ENCODE measurements at places on chromosomes 6 and 20.

GRCh38 chr6:3742076-3742425 lies 9.5 kb downstream of the PXDC1 start:
- no peak for DNase-seq

DNA sequence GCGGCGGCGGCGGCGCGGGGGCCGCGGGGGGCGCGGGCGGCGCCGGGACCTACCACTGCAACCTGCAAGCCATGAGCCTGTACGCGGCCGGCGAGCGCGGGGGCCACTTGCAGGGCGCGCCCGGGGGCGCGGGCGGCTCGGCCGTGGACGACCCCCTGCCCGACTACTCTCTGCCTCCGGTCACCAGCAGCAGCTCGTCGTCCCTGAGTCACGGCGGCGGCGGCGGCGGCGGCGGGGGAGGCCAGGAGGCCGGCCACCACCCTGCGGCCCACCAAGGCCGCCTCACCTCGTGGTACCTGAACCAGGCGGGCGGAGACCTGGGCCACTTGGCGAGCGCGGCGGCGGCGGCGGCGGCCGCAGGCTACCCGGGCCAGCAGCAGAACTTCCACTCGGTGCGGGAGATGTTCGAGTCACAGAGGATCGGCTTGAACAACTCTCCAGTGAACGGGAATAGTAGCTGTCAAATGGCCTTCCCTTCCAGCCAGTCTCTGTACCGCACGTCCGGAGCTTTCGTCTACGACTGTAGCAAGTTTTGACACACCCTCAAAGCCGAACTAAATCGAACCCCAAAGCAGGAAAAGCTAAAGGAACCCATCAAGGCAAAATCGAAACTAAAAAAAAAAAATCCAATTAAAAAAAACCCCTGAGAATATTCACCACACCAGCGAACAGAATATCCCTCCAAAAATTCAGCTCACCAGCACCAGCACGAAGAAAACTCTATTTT lies 2.0 kb downstream of the FOXC1 start:
- no peak for DNase-seq

- no peak for DNase-seq
Measured at GRCh38 chr6:90005048-90005827, 111.0 kb downstream of the GJA10 start.

- DNase-seq, result no peak
Measured at GRCh38 chr20:16488616-16489015, 84.6 kb downstream of the KIF16B start.

- DNase-seq, result no peak
Measured at GRCh38 chr6:161091972-161092701, 100.6 kb downstream of the MAP3K4 start.

- DNase-seq, result no peak
Measured at GRCh38 chr6:1761477-1761877, 151.8 kb downstream of the FOXC1 start.

GRCh38 chr6:155418017-155418761 lies 37.5 kb downstream of the NOX3 start:
- peak; percentile 30 for DNase-seq

- no peak for DNase-seq
Measured at GRCh38 chr6:109397020-109397419, 14.8 kb upstream of the CD164 start.

DNA sequence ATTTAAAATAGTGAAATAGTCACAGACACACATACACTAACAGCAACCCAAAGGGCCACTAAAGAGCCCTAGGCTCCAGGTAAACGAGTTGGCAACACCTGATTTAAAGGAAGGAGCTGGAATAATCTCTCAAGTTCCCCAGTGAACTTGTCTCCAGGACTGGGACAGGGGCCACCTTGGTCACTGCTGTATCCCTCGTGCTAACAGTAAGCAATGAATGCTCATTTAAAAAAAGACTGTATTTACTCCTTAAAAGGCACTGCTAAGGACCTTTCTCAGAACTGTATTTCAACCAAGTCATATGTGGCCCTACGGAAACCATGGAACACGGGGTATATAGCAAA lies 1.3 kb downstream of the DIDO1 start:
- no peak for DNase-seq

GRCh38 chr20:48302149-48302548 lies 516.9 kb upstream of the SULF2 start:
- no peak for DNase-seq

- no peak for DNase-seq
Measured at GRCh38 chr6:43311666-43312065, 3.0 kb upstream of the CRIP3 start.

GRCh38 chr6:119158057-119158848 lies 79.8 kb upstream of the FAM184A start:
- DNase-seq, result no peak

DNA sequence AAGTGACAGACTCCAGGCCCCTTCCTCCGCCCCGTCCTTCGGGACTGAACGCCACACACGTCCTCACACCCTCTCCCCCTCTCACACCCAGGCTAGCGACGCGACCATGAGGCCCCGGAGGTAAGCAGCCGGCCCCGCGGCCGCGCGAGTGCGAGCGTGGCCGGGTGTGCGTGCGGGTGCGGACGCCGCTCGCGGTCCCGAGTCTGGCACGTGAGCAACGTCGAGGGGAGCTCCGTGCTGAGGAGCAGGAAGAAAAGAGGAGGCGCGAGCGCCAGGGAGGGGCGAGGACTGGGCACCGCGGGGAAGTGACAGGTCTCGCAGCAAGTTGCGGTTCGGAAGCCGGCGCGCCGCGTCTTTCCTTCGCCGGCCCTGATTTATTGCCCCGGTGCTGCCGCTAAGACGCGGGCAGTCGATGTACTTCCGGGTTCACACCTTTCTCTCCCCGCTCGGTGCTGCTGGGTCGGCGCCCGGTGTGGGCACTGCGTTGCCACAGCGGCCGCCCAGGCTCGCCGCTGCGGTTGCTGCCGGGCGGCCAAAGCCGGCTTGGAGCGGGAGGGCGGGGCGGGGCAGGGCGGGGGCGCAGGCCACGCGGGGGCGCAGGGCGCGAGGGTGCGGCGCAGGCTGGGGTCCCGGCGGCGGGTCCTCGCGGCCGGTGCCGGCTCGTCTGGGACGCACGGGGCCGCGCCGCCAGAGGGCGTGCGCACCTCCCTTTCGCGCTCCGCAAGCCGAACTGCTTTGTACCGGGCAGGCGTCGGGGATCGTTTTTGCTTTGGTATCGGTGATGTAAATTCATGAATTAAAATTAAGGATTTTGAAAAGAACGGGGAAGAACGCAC lies 15.8 kb upstream of the LIN28B start:
- DNase-seq, result no peak

DNA sequence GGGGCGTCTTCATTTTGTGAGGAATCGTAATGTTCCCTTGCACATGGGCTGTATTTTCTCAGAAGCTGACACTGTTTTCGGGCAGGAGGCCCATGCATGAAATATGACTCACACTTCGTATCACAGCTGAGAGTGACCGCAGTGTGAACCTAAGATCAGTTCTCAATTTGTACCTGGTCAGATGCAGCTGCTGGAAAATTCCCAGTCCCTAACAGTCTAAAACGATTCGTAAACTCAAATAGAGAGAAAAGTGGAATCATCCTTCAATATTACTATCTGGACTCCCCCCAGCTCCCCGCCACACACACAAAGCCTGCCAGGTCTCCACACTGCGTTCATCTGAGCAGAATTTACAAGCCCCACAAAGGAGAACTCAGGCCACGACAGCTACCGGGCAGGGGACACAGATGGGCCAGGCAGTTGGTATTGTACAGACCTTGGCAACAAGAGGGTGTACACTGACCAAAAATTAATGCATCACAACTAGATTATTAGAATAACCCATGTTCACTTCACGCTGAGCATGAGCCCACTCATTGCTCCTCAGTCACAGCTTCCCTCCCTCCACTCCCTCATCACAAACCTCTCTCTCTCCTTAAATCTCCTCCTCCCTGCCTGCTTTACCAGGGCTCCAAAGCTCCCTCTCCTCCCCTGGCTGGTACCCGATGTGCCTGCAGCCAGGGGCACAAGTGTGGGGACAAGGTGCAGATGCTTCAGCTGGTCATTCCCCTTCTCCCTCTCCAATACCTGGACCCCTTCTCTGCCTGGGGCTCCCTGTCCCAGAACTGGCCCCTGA lies 488.4 kb downstream of the PREX1 start:
- no peak for DNase-seq

- no peak for DNase-seq
Measured at GRCh38 chr6:64930681-64931080, 776.3 kb downstream of the EYS start.

DNA sequence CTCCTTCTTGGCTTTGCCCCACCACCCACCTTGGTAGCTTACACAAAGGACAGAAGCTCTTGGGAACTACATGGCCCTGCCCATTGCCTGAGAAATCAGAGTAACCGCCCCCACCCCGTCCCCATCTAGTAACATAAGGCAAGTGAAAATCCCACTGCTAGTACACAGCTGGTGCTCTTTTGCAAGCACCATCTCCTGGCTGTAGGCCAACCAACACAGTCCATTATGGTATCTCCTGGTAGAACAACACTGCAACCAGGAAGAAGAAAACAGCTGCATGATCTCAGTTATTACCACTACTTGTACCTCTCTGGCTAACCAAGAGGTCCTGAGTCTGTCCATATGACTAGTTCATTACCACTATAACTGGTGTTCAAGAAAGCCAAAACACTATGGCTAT lies 841.1 kb upstream of the MANEA start:
- no peak for DNase-seq

DNA sequence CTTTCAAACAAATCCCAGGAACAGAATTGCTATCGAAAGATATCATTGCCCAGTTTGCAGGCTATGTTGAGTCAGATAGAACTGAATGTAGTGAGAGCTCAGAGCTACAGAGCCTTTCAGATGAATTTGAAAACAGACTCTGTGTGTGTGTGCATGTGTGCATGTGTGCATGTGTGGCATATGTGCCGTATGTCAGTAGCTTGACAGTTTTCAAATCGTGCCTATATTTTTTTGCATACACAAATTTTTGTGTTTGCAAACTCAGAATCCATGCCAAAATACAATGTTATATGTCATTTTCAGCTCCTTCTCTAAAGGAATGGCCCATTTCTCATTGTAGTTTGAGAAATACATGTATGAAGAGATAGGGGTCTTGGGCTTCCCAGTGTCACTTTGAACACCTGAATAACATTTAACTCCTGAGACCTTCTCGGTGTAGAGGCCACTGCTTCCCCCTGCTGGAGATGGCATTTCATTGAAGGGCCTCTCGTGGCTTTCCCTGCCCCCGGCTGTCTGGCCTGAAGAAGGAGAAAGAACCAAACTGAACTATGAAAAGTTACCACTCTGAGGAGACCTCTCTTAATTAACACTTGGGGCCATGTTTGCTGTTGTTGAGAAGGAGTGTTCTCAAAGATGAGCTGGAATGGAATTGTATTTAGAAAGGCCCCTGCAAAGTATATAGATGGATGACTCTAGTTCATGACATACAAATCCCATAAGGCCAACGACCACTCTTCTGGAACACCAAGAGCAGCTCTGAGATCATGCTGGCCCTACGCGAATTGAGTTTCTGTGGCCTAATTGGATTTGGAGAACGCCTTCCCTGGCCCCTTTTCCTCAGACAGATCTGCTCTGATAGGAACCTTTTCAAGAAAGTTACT lies 58.7 kb downstream of the VAPB start:
- peak; percentile 12 for DNase-seq

DNA sequence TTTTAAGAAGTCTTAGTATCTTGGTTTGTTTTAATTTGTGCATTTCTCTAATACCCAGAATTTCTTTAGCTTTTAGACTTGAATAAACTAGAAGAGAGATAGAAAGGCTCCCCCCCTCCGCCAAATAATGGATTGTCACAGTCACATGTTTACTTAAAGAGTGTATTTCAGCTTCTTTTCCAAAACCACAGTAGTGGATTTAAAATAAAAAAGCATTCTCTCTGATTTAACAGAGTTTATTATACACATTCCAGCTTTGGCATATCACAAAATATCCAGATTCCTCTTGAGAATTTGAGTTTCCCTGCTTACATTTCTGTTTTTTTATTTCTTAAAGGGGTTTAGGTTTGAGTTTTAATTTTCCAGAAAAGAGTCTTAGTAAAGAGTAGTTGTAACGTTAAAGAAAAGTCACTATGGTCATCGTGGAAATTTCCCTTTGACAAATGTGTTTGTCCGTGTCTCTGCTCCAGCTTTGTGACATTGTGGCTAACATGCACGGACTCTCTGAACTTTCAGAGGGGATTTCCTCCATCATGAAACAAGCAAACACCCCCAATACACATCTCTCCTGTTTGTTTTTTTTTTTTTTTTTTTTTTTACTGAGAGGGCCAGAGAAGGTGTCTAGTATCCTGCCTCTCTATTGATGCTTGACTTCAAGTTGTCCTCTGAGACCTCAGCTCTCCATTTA lies 113.5 kb upstream of the SUPT3H start:
- no peak for DNase-seq

DNA sequence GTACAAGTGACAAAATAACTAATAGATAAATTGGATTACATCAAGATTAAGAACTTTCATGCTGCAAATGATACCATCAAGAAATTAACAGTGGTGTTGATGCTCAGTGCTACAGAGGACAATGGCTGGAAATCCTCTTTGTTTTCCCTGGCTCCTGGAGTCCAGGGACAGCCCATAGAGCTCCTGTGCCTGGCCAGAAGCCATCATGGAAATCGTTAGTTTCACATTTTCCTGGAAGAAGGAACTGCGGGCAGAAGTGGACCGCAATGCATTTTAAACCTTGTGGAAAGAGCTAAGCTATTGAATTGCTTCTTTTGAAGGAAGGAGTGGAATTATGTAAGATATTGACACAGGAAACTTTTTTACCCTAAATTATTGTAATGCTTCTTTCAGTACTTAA lies 276.0 kb downstream of the GJA1 start:
- DNase-seq, result no peak

GRCh38 chr6:46898006-46898405 lies 23.7 kb downstream of the ADGRF5 start:
- DNase-seq, result no peak

DNA sequence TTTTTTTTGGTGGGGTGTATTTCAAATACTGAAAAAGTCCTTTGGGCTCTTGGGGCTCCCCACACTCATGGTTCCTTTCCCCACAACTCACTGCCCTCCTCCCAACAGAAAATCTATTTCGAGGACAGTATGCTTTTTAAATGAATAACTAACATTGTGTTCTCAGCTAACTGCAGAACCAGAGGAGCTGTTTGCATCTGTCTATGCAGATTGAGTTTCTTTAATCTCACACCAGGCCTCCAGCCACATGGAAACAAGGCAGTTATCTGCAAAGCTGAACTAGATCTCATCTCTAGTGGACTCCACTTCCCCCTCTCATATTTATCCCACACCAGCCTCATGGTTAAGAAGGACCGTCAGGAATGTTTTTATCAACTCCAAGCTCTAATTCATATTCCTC lies 955.1 kb downstream of the KIF16B start:
- DNase-seq, result no peak

- DNase-seq, result no peak
Measured at GRCh38 chr6:25014791-25015560, 79.2 kb upstream of the RIPOR2 start.

GRCh38 chr6:107750176-107750797 lies 73.8 kb downstream of the SCML4 start:
- no peak for DNase-seq

GRCh38 chr6:42971746-42972327 lies 7.1 kb downstream of the PEX6 start:
- DNase-seq, result no peak

- peak; percentile 53 for DNase-seq
Measured at GRCh38 chr20:35207950-35208611, 18.4 kb upstream of the MMP24 start.

All from stimulated activated CD4-positive, alpha-beta T cell treated with anti-CD3 and anti-CD28 coated beads, Interleukin-15, amount 100 ng/mL, for 1 hour (primary cell).